ENCODE measurements at places on chromosomes 6 and 20. TPM values are rescaled to one million over a fixed set of nuclear protein-coding genes. Genes with fewer than 3 reads are reported as not detected.
A peak's percentile ranks its signal among the peaks of the same experiment; 100 is the strongest.

The BPI gene
- not detected for total RNA-seq

The WASF1 gene
- 6.6 TPM for total RNA-seq

The SLC22A2 gene
- not detected for total RNA-seq

The PDE7B gene
- 5.1 TPM for total RNA-seq

The CNKSR3 gene
- 43.4 TPM for total RNA-seq

The SLC17A2 gene
- 39.8 TPM for total RNA-seq

The CD24 gene
- 7.2 TPM for total RNA-seq

The ABCF1 gene
- total RNA-seq, result 24.9 TPM

The KPNA5 gene
- 2.0 TPM for total RNA-seq

GRCh38 chr6:106540907-106541306 is 88.4 kb downstream of the RTN4IP1 start:
- DNase-seq, result no peak

DNA sequence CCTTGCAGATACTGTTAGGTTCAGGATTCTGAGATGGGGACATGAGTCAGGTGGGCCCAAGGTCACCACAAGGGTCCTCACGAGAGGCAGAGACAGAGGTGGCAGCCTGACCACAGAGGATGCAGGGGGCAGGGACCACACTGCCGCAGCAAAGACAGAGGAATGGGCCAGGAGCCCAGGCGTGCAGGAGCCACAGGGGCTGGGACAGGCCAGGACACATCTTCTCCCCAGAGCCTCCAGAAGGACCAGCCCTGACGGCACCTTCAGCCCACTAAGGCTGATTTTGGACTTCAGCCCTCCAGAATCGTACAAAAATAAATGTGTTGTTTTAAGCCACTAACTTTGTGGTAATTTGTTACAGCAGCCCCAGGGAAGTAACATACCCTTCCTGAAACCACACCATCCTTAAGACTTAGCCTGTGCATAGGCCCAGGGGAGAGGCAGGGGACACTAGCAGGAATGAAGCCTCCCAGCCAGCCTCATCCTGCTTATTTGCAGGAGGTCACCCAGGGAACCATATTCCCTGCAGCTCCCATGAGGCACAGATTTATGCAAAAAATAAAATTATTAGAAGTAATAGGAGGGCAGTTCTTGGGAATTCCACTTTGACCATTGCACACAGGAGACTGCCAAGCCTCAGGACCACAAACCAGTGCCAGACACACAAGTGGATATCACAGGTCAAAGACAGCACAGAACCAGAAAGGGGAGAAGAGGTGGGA is 119.3 kb upstream of the CST7 start:
- DNase-seq, result no peak

DNA sequence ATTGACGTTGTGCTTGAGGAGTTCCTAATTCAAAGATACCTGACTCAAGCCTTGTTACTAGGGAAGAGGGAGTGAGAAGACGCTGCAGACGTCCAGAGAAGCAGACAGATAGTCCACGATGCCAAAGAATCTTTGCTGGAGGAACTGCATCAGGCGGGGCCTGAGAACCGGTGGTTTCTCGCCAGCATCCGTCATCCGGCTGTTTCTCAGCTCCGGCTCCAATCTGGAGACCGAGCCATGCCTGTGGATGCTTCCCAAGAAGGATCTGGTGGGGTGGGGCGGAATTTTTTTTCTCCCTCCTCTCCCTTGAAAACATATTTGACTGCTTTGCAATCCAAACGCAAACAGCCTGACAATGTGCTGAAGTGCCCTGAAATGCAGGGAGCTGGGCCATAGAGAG is 125.8 kb upstream of the SRSF6 start:
- DNase-seq, result no peak

GRCh38 chr6:83006270-83006905 is 59.3 kb downstream of the UBE3D start:
- DNase-seq, result no peak

GRCh38 chr6:162922563-162923166 is 194.9 kb downstream of the PACRG start:
- DNase-seq, result no peak

GRCh38 chr6:136922685-136923006 is 545 bp downstream of the SLC35D3 start:
- DNase-seq, result no peak

- peak; percentile 51 for DNase-seq
Measured at GRCh38 chr20:46520976-46521579, 7.7 kb upstream of the ZNF334 start.

GRCh38 chr20:62428396-62429295 is 1.3 kb upstream of the RBBP8NL start:
- DNase-seq, result no peak

DNA sequence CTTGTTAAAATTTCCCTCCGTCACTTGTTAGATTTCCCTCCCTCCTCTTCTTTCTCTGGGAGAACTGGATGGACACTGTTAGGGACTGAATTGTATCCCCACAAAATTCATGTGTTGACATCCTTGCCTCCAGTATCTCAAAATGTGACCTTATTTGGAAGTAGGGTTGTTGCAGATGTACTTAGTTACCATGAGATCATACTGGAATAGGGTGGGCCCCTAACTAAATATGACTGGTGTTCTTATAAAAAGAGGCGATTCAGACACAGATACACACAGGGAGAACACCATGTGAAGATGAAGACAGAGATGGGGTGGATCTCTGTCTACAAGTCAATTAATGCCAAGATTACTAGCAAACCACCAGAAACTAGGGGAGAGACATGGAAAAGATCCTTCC is 139.5 kb downstream of the ALDH8A1 start:
- no peak for DNase-seq

GRCh38 chr6:109332748-109333147 is 49.5 kb downstream of the CD164 start:
- DNase-seq, result peak; percentile 43

DNA sequence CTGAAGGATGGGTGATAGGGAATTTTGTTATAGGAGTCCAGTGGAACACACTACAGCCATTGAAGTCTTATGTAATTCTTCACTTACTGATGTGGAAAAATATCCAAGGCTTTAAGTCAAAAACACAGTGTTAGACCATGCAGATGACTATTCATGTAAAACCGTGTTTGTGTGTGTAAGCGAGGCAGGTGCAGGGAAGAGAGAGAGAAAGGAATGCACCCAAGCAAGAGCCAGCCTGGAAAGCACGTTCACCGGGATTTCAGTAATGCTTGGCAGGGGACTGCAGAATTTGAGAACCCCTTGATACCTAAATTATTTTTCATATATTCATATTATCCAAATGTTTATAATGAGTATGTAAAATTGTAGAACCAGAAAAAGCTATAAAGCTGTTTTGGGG is 17.9 kb downstream of the RALGAPA2 start:
- no peak for DNase-seq
